Astrocyte of the hippocampus (primary cell): ENCODE measurements at places on chromosomes 7 and 10.

GRCh38 chr10:49417311-49418052 is 21.6 kb upstream of the DRGX start:
- DNase-seq = no peak

GRCh38 chr10:4246881-4247358 is 461.9 kb upstream of the KLF6 start:
- peak; percentile 71 for DNase-seq

GRCh38 chr7:44072364-44073231 is 7.2 kb upstream of the PGAM2 start:
- DNase-seq = peak; percentile 94

GRCh38 chr7:102326157-102326889 is 29.9 kb downstream of the SPDYE6 start:
- no peak for DNase-seq

- DNase-seq = peak; percentile 64
These were observed 76.4 kb downstream of the FRMD4A start for GRCh38 chr10:14254368-14254767.

GRCh38 chr7:50342616-50343114 is 38.1 kb downstream of the IKZF1 start:
- DNase-seq = no peak

- DNase-seq = peak; percentile 54
These were observed 25.4 kb downstream of the CYP2C9 start for GRCh38 chr10:94963901-94964300.

GRCh38 chr7:132618956-132619305 is 42.7 kb upstream of the PLXNA4 start:
- peak; percentile 63 for DNase-seq

DNA sequence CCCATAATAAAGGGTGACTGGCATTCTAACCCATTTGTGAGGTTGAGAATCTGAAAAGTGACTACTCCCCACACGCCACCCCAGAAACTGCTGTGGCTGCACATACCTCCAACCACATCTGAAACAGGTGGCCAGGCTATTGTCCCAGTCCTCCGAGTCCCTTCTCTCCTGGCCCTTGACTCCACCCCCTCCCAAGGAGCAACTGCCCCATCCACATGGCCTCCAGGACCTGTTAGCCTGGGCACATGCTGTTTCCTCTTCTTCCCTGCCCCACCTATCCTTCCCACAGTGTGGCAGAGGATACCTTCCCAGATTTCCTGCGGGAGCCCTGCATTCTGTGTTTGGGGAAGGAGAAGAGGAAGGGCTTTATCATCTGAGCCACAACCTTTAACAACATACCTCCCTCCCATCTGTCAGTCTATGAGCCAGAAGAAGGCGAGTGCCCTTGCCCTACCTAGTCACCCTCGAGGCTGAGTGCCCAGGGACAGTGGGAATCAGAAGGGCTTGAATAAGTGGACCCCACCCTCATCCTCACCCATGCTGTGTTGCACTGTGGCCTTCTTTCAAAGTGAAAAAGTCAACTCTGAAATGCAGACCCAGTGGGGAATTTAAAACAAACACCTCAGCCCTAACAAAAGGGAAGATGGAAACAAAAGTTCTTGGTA is 11.9 kb downstream of the STEAP1B start:
- no peak for DNase-seq

- peak; percentile 64 for DNase-seq
These were observed 745 bp downstream of the YWHAG start for GRCh38 chr7:76358011-76358480.

- no peak for DNase-seq
These were observed 77.9 kb downstream of the ZMIZ1 start for GRCh38 chr10:79146611-79147130.

- no peak for DNase-seq
These were observed 516.5 kb downstream of the PHTF2 start for GRCh38 chr7:78315119-78315518.

GRCh38 chr10:4688601-4689000 is 137.4 kb upstream of the AKR1E2 start:
- DNase-seq = no peak

DNA sequence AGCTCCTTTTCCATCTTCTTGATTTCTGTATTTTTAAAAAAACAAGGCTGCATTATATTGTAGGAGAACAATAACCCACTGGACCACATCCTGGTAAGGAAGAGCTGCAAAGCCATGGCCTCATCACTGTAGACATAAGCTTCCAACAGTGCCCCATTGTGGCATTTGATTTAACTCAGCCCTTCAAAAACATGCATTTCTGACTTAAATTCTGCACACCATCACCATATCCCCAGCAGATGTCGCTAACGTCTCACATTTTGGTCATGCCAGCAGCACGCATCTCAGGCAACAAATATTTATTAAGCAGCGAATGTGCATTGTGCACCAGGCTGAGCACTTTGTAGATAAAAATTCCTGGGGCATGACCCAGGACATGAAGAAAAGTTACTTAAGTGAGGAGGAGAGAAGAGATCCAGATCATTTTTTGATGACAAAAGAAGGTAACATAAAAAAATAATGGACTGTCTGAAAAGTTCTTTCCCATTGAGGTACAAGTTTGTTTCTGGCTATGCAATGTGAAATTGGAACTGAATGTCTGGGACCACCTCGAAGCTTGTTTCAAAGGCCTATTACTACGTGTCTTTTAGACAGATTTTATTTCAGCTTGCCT is 164.6 kb upstream of the CDCA7L start:
- peak; percentile 92 for DNase-seq

GRCh38 chr10:79244068-79244442 is 103.2 kb upstream of the PPIF start:
- DNase-seq = no peak

- DNase-seq = peak; percentile 14
These were observed 32.0 kb downstream of the NPVF start for GRCh38 chr7:25196132-25196896.

GRCh38 chr7:40315277-40315676 is 180.5 kb downstream of the SUGCT start:
- DNase-seq = peak; percentile 64

- peak; percentile 39 for DNase-seq
These were observed 25.7 kb downstream of the PRKAG2 start for GRCh38 chr7:151851145-151851751.
